CD4-positive, alpha-beta T cell treated with Interleukin-6 for 4 hours (primary cell): ENCODE measurements at places on chromosomes 3 and 15.
A peak's percentile ranks its signal among the peaks of the same experiment; 100 is the strongest.

DNA sequence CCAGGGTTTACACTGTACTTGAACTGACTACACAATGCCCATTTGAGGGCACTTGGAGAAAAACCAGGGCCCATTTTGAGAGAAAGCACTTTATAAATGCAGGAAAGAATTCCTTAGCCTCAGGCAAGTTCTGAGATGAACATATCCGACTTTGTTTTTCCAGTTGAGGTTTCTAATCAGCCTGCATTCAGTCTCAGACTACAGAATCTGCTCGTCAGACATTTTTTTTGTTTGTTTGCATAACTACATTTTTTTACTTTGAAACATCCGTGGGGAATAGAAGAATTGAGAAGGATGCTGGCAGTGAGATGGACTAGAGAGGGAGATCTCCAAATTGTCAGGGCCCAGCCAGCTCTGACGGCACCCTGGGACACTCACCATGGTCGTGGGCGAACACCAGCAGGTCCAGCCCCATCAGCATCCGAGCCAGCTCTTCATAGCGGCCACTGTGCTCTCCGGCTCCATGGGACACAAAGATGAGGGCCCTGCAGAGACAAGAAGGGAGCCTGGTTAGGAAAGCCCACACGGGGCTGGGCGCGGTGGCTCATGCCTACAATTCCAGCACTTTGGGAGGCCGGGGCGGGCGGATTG is 40.8 kb downstream of the MGLL start:
- no peak for DNase-seq

- DNase-seq = no peak
These were observed 66.8 kb upstream of the FOXP1 start for GRCh38 chr3:71650372-71650771.

DNA sequence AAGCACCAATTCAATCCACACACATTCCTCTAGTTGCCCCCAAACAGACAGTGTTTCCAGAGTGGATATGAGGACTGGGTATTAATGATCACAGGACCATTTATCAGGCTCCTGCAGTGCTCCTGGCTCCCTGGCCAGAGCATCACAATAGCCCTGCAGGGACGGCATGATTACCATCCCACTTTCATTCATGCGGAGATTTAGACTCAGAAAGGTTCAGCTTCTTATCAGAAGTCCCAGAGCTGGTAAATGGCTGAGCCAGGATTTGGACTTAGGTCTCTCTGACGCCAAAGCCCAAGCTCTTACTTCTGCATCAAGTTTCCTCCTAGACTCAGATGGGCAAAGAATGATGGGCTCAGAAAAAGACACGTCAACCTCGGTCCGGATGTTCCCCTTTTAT is 2.9 kb upstream of the EPHB3 start:
- no peak for DNase-seq

- no peak for DNase-seq
These were observed 49.3 kb upstream of the XCR1 start for GRCh38 chr3:46076606-46077005.

- DNase-seq = no peak
These were observed 505.1 kb downstream of the MECOM start for GRCh38 chr3:169158379-169158778.

GRCh38 chr3:153144779-153145178 is 17.2 kb upstream of the RAP2B start:
- DNase-seq = no peak

DNA sequence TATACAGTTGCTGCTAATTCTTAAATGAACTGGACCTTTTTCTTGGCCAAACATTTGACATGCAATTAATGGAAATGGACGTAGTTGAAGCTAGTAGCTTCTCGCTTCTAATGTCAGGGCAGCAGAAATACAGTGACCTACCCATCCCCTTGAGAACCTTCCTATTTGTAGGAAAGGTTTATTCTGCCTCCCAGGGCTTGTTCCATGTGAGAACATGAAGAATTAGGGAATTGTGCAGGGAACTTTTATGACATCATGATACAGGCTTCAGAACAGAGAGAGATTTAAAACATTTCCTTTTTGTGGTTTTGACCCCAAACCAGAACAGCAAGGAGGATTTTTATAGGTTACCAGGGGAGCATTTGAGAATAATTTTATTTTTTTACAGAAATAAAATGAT is 406.6 kb upstream of the PPP2R3A start:
- no peak for DNase-seq

- peak; percentile 10 for DNase-seq
These were observed 40.8 kb downstream of the KCNAB1 start for GRCh38 chr3:156161172-156161571.

DNA sequence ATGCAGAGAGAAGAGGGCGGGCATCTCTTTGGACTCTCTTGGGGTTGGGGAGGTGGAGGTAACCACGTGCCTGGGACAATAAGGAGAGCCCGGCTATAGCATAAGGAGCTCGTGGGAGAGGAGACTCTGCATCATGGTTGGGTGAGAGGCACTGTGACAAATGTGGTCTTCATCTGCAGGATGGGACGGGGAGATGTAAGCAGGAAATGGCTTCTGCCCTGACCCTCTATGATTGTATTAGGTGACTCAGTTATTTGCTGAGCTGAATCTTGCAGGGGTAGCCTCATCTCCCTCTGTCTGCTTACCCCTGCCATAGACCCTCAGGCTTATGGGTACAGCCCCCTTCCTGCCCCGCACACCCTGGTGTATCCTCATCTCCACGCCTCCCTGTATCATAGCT is 48.7 kb downstream of the CORO2B start:
- no peak for DNase-seq

DNA sequence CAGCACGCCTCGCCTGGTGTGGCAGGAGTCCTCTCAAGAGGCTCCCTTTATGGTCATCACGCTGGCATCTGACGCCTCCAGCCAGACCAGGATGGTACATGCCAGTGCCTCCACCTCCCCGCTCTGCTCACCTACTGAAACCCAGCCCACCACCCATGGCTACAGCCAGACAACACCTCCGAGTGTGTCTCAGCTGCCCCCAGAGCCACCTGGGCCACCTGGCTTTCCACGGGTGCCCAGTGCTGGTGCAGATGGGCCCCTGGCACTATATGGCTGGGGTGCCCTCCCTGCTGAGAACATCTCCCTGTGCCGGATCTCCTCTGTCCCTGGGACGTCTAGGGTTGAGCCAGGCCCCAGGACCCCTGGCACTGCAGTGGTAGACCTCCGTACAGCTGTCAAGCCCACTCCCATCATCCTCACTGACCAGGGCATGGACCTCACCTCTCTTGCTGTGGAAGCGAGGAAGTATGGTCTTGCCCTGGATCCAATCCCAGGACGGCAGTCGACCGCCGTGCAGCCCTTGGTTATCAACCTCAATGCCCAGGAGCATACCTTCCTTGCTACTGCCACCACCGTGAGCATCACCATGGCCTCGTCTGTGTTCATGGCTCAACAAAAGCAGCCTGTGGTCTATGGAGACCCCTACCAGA is 19.9 kb upstream of the APEH start:
- DNase-seq = no peak

DNA sequence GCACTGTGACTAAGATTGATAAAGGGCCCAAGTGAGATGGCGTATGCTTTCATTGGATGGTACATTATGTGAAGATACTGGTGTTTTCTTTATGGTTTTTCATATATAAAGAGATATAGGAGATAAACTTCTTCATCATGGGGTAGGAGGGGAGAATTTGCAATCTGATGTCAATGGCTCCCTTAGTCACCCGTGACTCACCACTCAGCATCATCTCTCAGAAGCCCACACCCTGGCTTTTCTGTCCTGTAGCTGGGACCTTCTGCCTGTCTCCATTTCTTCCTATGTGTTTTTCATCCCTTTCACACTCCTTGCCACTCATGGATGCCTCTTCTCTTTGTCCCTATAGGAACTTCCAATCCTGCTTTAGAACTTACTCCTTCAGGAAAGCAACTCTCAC is 114.3 kb upstream of the SEMA6D start:
- no peak for DNase-seq

GRCh38 chr3:149579838-149580542 is 77.8 kb downstream of the WWTR1 start:
- DNase-seq = no peak

DNA sequence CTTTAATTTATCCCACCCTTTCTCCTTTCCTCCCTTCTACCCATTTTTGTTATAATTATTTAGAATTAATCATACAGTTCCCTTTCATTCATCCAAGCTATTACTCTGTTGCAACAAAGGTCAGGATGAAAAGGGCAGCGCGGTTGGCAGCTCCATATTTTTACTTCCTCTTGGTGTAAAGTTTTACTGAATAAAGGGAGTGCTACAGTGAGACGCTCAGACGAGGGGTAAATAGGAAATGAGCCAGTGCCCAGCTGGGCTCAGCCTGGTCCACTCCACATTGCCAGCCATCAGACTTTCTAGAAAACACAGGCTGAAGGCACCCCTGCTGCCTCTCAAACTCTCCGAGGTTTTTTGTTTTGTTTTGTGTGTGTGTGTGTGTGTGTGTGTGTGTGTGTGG is 21.9 kb upstream of the ZBTB38 start:
- no peak for DNase-seq

GRCh38 chr3:108130701-108131474 is 40.1 kb upstream of the CD47 start:
- DNase-seq = no peak

DNA sequence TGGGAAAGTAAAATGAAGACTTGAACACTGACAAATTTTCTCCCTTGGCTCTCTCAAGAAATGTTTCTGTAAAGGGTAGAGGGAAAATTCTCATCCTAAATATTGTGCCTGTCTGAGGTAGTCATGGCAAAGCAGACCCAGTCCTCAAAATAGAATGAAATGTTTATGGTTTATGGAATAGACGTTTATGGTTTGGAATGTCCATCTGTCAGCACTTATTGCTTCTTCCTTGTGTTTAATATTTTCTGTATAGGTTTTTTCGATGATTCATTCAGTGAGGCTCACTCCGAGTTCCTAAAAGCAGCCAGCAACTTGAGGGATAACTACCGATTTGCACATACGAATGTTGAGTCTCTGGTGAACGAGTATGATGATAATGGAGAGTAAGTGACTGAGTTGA is 13.9 kb downstream of the ELL3 start:
- DNase-seq = no peak

GRCh38 chr15:90465930-90466567 is 63.7 kb upstream of the CRTC3 start:
- DNase-seq = no peak

GRCh38 chr15:76340803-76341365 is 4.3 kb downstream of the ISL2 start:
- DNase-seq = peak; percentile 47

GRCh38 chr15:61315471-61315870 is 86.4 kb upstream of the RORA start:
- DNase-seq = no peak

DNA sequence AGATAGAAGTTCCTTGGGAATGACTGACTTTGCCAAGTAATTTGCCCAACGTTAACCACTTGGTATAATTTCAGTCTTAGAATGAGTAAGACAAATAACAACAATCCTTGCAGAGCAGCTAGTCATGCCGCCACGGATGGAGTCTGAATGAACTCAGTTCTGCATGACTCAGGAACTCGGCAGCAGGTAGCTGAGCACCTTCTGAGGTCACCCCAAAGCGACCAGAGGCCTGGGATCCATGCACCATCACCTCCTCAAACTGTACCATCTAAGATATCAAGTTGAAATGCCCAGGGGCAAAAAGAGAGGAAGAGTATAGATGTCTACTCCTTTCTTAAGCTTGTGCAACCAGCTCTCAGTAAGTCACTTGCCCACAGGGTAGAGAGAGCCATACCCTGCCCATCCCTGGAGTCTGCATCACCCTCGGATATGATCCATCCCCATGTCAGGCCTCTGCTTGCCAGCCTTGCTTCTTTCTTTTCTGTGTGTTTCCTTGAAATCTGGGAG is 8.5 kb upstream of the CDCP1 start:
- DNase-seq = no peak

DNA sequence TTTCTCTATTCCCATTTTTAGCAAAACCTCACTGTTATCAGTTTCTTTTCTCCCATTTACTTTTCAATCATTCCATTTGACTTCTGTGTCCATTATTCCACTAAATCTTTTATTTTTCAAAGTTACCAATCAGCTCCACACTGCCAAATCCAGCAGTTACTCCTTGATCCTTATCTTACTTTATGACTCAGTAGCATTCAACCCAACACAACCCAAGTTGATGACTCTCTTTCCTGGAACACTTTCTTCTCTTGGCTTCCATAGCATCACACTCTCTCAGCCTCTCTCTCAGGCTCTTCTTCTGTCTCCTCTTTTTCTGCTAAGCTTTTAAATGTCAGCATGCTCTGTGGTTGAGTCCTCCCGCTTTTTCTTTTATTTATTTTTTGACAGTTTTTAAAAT is 36.3 kb downstream of the RASGRP1 start:
- DNase-seq = no peak

DNA sequence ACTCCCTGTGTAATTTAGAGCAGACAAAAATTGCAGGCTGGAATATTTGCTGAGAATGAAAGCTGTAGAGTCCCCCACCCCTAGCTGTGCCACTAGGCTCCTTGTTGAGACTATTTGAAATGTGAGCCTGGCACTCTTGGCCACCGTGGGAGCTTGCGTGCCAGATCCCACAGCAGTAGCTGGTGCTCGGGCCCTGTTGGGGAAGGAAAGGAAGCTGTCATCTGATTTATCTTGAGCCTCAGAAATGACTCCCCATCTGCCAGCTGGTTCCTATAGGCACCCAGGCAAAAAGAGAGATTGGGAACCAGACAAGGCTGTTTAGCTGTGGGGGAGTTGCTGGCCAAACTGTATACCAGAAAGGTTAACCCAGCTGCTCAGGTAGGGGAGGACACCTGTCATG is 23.4 kb upstream of the CLEC3B start:
- DNase-seq = no peak

DNA sequence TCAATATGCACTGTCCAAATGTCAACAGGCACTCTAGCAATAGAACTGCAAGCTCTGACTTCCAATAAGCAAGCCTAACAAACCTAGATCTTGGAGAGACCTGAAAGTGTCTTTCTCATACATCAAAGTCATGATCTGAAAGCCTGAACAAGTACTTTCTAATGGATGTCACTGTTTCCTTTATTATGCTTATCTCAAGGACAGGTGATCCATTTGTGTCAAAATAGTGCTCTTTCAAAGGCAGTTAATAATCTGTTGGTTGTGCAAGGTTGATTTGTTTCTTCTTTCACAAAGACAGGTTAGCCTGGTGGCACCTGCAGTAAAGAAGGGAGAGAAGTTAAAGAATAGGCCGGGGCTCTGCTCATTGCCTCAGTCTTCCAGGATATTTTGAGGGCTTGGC is 146.8 kb downstream of the EPHB1 start:
- no peak for DNase-seq

- DNase-seq = no peak
These were observed 55.5 kb upstream of the MELTF start for GRCh38 chr3:197085137-197085536.

DNA sequence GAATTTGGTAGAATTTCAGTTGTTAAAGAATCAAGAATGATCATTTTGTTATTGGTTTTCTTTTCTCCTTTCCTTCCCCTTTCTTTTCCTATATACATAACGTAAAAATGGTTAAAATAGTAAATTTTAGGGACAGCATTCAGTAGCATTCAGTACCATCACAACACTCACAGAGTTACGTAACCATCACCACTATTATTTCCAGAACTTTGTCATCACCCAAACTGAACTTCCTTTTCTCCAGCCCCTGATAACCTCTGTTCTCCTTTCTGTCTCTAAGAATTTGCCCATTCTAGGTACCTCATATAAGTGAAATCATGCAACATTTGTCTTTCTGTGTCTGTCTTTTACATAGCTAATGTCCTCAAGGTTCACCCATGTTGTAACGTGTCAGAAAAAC is 165.3 kb downstream of the AKAP13 start:
- no peak for DNase-seq
